CD4-positive, alpha-beta T cell treated with Interleukin-15 for 1 hour (primary cell): ENCODE measurements at places on chromosomes 4 and X.

- DNase-seq, result no peak
These were observed 61.8 kb downstream of the BMPR1B start for GRCh38 chr4:94819371-94820168.

DNA sequence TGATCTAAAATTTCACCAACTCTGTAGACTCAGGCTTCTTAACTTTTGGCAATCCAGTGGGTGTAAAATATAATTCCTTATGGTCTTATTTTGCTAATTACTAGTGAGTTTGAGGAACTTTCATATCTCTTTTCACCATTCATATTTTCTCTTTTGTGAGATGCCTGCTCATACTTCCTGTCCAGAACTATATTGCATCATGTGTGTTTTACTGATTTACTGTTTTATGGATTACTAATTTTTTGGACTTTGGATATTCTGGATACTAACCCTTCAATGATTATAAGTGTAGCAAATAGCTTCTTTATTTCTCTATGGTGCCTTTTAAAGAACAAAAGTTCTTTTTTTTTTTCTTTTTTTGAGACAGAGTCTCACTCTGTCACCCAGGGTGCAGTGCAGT lies 20.6 kb downstream of the GSX2 start:
- DNase-seq, result no peak

- DNase-seq, result no peak
These were observed 33.9 kb downstream of the BMPR1B start for GRCh38 chr4:94791701-94792100.

DNA sequence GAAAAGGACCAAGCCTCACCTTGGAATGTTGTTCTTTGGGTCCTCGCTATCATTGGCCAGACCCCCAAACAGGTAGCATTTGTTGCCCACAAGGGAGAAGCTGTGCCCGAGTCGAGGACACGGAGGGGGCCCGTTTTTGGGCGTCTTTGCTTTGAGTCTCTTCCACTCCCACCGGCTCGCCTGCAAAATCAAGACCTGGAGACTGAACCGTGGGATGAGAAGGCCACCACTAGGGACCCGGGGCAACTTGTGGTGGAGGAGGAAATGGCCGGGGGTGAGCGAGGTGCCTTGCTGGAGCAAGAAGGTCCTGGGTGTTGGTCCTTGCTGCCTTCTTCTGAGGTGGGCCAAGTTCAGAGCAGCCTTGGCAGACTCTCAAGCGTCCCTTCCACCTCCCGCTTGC lies 7.5 kb downstream of the HCFC1 start:
- no peak for DNase-seq

DNA sequence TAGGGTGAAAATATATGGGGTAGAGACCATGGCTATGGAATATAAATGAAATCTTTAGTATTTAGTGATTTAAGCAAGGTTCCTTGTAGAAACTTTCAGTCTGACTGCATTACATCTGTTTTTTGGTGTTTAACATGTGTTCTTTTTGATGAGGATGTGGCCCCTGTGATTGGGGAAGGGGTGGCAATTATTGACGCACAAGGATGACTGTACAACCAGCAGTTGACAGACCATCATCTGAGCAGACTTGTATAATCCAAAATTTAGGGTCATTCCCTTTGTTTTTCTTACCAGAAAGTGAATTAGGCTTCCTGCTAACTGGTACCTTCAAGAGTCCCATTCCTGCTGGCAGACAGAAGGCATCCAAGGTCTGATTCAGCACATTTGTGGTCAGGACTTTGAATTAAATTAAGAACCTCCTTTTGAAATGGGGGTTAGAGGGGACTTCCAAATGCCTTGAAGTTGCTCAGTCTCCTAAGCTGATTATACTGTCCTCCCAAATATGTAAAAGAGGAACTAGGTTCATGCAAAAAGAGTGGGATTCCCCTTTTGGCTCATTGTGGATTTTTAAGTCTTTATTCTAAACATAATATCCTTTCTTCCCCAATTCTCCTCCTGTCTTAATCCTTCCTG lies 112.4 kb upstream of the CXCL13 start:
- DNase-seq, result no peak

DNA sequence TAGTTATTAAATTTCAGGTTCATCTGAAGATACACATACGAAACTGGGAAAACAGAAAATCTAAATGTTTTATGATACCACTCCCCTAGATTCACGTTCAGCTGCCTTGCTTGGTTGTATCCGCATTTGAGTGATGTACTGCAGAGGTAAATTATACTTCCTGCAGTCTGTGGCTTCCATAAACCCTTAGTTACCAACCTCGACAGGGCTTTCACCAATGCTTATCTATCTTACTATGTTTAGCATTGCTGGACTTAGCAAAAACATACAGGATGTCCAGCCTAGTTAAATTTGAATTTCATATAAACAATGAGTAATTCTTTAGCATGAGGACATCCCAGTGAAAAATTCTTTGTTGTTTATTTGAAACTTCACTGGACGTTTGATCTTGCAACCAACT lies 108.8 kb downstream of the TMA16 start:
- DNase-seq, result no peak

GRCh38 chrX:44106864-44107263 lies 133.7 kb upstream of the NDP start:
- no peak for DNase-seq
